ENCODE measurements at places on chromosomes 6 and 20.

DNA sequence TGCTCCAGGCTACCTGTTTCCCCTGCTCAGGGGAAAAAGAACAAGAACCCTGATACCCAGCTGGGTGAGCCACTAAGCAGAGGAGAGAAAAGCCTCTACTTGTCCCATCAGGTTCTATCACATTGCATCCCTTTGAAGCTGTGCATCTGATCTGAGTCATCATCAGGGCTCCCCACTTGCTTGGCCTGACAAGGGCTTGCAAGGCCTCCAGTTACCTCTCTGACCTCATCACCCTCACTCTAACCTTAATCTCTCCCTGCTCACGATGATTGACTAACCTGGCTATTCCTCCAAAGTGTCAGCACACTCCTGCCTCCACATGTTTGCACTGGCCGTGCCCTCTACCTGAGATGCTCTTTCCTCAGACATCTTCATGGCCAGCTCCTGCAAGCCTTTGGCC lies 309.5 kb upstream of the CHD6 start:
- no peak for DNase-seq

DNA sequence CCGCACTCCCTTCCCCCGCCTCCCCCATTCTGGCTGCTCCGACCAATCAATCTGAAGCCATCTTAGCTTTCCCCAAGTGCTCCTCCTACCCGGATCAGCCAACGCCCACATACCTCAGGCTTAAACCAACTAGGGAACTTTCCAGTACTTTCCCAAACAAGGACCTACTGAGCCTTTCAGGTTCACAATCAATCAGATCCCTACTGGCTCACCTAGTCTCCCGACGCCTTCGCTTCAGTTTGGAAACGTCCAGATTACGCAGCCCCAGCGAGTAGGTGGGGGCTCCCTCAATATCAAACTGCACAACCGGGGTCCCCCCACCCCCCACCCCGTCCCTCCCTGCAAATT lies 432 bp downstream of the HSPA1L start:
- peak; percentile 99 for DNase-seq

DNA sequence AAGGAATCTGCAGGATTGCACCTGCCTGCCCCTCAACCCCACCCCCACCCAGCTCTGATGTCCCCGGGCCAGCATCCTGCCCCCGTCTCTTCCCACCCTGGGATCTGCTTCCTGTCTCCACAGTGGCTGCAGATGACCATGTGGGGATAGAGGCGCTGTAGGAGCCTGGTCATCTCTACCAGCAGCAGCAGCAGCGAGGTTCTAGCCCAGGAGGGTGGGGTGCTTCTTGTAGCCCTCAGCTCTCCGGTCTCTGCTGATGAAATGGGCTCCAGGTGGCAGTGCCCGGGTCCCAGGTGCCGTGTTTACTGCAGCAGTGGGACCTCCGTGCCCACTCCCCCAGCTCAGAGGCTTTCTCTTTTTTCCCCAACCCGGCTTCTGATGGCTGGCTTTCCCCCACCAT lies 25.2 kb downstream of the CAPN11 start:
- DNase-seq, result no peak

- peak; percentile 79 for DNase-seq
Measured at GRCh38 chr6:33589731-33590530, 9.9 kb upstream of the BAK1 start.

DNA sequence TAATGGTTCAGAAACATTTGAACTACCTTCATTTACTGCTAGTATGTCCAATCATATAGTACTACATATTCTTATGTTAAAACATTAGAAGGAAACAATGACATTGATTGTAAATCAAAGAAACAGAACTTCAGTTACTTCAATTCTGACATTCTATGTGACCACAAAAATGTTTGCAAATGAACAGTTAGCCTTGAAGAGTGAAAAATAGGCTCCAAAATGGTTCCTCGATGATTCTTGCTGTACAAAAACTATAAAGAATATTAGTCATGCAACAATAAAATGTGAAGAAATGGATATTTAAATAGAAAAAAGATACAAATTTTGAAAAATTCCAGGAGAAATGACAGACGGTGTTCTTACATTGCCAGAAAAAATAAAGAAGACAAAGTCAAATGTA lies 686.9 kb downstream of the BCKDHB start:
- DNase-seq, result no peak

DNA sequence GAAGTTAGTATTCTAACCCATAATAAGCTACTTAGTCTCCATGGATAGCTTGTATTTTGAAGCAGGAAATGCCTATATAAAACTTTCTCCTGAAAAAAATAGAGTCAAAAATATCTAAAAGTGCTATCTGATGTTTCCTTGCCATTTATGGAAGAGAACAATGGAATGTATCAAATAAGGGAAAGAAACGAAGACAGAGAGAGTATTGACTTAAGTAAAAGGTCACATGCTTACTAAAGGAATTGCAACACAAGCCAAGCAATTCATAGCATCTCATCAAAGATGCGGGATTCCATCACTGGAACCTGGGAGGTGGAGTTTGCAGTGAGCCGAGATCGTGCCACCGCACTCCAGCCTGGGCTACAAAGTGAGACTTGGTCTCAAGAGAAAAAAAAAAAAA lies 112.9 kb upstream of the DTNBP1 start:
- DNase-seq, result no peak
